Stimulated activated CD8-positive, alpha-beta memory T cell treated with anti-CD3 and anti-CD28 coated beads, Interleukin-15, amount 100 ng/mL, for 48 hours (primary cell): ENCODE measurements at places on chromosomes 1 and 21.
A peak's percentile ranks its signal among the peaks of the same experiment; 100 is the strongest.

DNA sequence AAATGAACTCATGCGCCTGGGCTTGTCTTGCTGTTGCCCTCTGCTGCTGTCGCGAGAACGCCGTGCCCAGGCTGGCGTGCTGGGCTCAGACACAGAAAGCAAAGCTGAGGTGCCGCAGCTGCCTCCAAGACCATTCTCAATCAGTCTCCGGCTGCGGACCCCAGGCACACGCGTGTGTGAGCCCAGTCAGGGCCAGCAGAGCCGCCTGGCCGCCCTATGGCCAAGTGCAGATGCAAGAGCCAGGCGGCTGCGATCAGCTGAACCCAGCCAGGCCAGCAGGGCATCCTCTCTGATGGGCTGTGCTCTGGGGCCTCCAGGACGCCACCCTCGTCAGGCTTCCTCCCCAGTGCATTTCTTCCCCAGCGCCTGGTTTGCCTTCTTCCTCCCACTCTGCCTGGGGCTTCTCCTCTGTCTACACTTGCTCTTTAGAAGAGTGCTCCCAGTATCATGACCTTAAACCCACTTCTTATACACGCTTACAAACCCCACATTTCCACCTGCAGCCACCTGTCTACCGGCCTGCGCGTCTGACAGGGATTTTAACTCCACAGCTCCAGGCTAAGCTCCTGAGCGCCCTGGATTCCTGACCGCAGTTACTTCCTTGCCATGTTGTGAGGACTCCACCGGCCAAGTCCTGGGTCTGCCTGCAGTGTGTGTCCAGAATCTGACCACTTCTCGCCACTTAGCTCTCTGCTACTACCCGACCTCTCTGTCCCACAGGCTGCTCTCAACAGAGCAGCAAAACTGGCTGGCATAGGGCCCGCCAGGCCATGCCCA lies 21.7 kb upstream of the LRRC47 start:
- DNase-seq, result no peak

- no peak for DNase-seq
These were observed 333 bp upstream of the CHAF1B start for GRCh38 chr21:36384885-36385232.

DNA sequence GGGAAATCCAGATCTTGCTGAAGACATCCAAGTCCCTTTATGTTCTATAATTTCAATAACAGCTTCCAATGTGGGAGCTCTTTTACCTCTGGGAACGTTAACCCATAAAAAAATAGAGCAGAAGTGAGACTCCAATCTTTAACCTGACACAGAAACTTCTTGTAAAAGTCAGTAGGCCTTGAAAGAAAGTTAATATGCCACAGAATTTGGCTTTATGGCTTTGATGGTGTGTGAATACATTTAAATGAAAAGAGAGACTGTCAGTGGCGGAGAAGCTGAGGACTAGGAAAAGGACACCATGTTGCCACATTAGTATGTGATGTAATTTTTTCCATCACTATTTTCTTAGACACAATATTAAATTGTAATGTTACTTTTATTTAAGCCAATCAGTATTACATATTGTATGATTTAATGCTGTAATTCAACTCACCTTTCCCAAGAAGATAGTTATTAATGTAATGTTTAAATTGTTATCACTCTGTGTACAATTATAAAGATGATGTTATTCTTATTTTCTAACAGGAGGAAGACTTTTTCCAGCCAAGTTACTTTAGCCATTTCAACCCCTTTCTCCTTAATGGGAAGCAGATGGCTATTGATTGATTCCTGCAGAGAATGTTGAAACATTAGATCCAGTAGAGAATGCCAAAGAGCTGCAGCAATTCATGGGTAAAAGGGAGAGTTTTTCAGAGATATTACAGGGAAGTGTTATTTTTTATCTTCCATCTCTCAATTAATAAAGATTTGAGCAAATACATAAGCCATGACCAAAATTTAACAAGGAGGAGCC lies 17.5 kb upstream of the CLDN8 start:
- DNase-seq, result no peak

- DNase-seq, result no peak
These were observed 15.8 kb upstream of the C8A start for GRCh38 chr1:56838759-56839158.

DNA sequence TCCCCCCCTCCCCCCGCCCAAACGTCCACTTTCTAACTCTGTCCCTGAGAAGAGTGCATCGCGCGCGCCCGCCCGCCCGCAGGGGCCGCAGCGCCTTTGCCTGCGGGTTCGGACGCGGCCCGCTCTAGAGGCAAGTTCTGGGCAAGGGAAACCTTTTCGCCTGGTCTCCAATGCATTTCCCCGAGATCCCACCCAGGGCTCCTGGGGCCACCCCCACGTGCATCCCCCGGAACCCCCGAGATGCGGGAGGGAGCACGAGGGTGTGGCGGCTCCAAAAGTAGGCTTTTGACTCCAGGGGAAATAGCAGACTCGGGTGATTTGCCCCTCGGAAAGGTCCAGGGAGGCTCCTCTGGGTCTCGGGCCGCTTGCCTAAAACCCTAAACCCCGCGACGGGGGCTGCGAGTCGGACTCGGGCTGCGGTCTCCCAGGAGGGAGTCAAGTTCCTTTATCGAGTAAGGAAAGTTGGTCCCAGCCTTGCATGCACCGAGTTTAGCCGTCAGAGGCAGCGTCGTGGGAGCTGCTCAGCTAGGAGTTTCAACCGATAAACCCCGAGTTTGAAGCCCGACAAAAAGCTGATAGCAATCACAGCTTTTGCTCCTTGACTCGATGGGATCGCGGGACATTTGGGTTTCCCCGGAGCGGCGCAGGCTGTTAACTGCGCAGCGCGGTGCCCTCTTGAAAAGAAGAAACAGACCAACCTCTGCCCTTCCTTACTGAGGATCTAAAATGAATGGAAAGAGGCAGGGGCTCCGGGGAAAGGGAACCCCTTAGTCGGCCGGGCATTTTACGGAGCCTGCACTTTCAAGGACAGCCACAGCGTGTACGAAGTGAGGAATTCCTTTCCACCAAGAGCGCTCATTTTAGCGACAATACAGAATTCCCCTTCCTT lies 158.1 kb downstream of the RUNX1 start:
- DNase-seq, result no peak

DNA sequence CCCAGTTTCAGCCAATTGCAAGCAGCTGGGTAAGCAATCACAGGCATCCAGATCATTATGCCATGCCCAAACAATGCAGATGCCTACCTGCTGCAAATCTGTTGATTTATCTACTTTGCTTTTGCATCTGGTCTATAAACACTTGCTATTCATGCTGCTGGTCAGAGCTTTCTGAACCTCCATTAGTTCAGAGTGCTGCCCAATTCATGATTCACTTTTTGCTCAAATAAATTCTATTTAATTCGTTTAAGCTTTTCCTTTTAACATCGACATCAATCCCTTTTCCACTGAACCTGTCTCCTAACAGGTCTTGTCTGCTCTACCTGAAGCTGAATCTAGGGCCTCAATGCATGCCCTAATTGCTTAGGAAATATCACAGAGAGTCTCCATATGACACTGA lies 99.4 kb upstream of the C1orf87 start:
- DNase-seq, result no peak

DNA sequence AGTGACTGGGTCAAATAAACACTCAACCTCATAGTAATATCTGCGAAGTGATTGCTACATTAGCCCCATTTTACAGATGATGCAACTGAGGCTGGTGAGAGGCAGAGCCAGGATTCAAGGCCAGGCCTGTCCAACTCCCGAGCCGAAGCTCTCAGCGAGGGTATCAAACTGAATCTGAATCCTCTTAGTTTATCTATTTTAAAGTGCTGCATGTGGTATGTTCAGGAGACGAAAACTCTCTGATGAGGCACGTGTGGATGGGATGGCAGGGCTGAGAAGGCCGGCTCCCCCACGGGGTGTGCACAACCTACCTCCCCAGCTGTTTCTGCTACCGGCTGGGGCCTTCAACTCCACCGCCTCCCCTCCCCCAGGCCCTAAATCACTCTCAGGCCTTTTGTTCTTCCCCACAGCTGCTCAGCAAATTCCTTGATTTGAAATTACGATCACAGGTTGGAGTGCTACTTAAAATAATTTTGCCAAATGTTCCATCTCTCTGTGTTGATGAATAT lies 171.8 kb downstream of the TOMM20 start:
- no peak for DNase-seq

- no peak for DNase-seq
These were observed 64.4 kb upstream of the TIAM1 start for GRCh38 chr21:31408301-31409088.

DNA sequence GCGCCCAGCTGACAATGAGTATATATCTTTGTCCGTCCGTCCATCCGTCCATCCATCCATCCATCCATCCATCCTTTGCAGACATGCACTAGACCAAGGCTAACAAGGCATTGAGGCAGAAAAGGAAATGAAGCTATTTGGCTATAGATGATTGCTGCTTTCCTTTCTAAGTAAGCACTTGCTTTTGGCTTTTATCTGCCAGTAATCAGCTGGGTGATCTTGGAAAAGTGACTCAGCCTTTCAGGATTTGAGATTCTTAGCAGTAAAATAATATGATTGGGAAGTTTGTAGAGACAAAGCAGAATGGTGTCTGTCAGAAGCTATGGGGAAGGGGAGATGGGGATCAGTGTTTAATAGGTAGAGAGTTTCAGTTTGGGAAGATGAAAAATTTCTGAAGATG lies 22.7 kb downstream of the ZFYVE9 start:
- no peak for DNase-seq

DNA sequence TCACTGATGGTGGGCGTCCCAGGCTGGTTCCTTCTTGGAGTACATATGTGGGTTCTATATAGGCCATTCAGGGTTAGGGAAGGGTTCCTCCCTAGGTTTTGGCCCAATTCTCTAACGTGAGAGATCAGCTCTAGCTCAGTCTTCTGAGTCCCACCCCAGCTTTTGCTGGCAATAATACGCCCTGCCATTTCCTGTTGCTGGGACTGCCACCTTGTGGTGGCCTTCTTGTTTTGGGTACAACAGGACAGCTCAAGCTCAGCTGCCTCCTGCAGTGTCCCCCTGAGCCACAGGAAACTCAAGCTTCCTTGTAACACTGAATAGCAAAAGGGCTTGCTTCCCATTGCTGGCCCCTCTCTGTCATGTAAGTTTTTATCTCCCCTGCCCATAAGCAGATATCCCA lies 77.8 kb downstream of the BACH1 start:
- peak; percentile 29 for DNase-seq

GRCh38 chr1:12174924-12175810 lies 8.4 kb downstream of the TNFRSF1B start:
- DNase-seq, result no peak

- no peak for DNase-seq
These were observed 64.2 kb downstream of the GPR137B start for GRCh38 chr1:236206548-236206947.

DNA sequence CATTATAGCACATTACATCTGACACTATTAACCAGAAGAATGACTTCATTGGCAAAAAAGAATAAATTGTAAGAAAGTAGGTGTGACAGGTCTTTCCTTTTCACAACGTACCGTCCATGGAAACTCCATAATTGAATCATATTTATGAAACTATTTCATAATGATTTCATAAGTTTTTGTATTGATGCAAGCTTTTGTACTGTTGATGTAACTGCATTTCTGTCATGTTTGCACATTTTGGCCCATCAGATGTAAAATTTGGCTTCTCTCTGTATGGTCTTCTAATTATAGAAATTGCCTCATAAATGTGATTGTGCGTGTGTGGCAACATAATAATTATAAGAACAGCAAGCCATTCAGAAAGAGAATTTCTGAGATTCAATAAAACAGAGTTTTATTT lies 180.7 kb upstream of the ZNHIT6 start:
- no peak for DNase-seq

DNA sequence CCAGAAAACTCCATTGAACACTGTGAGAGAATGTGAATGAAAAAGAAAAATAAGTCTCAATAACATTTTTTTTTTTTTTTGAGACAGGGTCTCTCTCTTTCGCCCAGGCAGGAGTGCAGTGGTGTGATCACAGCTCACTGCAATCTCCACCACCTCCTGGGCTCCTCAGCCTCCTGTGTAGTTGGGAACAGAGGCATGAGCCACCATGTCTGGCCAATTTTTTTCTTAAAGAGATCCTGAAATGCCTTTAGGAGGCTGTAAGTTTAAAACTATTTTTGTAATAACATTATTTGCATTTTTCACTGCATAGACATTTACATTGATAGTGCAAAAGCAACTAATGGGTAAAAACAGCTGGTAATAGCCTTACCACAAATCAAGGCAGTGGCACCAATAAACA lies 35.3 kb downstream of the GDAP2 start:
- DNase-seq, result no peak

DNA sequence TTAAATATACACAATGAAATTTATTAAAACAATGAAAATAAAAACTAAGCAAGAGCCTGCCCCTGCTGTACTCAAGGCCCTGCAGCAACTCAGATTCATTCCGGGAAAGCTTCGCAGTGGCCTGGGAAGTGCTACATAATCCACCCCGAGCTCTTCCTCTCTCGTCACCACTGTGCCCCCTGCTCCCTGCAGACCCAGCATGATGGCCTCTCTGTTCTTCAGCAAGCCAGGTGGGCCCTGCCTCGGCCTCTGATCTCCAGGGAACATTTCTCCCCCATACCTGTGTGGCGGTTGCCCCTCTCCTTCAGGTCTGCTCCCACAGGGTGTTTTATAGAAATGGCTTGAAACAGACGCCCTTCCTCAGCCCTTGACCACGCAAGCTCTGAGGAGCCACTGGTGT lies 10.6 kb downstream of the RNF187 start:
- no peak for DNase-seq

DNA sequence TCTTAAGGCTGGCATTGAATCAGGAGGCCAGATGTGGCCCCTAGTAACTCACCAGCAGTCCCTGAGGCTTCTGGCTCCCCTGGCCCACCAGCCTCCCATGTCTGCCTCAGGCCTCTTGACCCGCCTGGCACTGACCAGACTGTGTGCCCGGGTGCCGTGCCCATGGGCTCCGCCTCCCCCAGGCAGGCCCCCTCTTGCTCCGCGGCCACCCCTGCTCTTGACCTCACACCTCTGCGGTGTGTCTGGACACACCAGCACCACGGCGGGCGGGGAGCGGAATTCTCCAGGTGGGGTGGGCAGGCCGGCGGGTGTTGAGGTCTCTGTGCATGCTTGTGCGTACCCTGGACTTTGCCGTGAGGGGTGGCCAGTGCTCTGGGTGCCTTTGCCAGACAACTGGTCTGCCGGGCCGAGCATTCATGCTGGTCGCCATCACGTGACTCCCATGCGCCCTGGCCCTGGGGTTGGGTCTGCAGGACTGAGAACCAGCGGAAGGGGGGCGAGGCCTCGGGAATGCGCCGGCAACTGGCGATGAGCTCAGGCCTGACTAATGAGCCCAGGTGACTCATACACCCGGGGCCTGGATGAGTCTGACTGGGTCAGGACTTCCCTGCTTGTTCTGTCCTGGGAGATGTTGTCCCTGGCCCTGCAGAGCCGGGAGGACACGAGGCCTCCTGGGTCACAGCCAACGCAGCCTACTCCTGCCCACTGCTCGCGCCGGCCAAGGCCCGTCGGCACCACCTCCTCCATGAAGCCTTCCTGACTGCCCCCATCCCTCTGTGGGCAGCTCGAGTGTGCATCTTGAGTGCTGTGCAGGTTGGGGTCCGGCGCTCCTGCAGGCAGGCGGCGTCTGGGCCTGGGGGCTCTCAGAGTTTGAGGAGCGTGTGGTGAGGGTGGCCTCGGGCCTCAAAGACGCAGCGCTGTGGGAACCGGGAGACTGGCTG lies 22.6 kb downstream of the COL18A1 start:
- DNase-seq, result no peak
